Thymus (tissue), 14 donors: ENCODE measurements at places on chromosomes 4 and X. TPM values are rescaled to one million over a fixed set of nuclear protein-coding genes. Genes with fewer than 3 reads are reported as not detected.

The GPRASP3 gene
- polyA plus RNA-seq = 2.0 TPM

The GLRB gene
- 1.5 TPM for polyA plus RNA-seq

The FAM199X gene
- polyA plus RNA-seq = 14.4 TPM

The PRKG2 gene
- polyA plus RNA-seq = 0.84 TPM

The CT45A5 gene
- polyA plus RNA-seq = 0.71 TPM

The ZFP92 gene
- polyA plus RNA-seq = 0.27 TPM

The BEX3 gene
- 218 TPM for polyA plus RNA-seq

The GNRHR gene
- polyA plus RNA-seq = not detected

The HSFX1 gene
- 0.25 TPM for polyA plus RNA-seq

The UGT2B10 gene
- 0.02 TPM for polyA plus RNA-seq

GRCh38 chr4:23036921-23037495 is 344.3 kb downstream of the GBA3 start:
- no peak for DNase-seq

DNA sequence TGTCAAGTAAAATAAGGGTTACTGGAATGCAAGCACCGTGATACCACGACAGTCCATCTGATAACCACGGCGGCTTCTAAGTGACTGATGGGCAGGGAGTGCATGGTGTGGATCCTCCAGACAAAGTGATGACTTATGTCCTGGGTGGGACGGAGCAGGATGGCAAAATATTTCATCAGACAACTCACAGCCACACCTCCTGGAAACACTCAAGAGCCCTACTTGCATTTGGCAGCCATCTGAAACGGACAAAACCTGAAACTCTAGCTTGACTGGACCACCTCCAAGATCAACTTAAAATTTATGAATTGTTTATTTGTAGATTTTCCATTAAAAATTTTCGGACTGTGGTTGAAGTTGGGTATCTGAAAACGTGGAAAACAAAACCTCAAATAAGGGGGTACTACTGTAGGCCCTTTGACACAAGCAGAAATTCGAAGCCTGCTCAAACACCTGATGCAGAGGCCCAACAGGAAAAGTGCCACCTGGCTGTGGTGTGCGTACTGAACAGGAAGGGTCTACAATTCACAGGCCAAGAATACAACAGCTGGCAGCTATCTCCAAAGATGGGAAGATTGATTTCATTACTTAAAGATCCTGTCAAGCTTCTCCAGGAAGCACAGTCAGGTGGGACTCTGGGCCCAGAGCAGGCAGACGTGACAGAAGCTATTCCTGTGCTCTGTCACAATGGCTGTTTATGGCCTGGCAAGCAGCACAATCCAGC is 26.0 kb downstream of the LRIT3 start:
- no peak for DNase-seq

- no peak for DNase-seq
These were observed 83.4 kb downstream of the TMEM164 start for GRCh38 chrX:110086162-110086915.

DNA sequence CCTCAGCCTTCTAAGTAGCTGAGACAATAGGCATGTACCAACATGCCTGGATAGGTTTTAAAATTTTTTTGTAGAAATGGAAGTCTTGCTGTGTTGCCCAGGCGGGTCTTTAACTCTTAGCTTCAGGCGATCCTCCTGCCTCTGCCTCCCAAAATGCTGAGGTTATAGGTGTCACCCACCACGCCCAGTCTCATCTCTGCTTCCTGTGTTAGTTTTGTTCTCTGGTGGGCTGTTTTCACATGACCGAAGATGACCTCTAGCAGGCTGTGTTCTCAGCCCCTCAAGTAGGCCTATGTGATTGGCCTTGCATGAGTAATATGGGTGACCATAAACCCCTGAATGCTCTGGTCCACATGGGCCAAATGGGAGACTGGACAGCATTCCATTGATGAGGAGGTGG is 56.8 kb upstream of the MSANTD1 start:
- no peak for DNase-seq

DNA sequence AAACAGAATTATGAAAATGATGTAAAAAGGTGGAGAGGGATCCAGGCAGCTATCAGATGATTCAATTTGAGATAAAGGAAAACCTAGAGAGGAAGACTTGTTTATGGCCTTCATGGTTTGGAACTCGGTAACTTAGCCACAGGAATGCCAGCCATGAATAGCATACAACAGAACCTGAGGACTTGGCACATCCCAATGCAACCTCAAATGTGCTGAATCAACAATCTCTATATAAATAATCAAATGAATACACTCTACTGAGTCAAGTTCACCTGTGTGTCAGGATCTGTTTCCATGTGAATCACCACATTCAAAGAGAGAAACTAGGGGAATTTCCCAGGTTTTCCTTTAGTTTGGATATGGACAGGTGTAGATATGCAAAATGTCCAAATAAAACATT is 86.9 kb downstream of the MBNL3 start:
- no peak for DNase-seq

DNA sequence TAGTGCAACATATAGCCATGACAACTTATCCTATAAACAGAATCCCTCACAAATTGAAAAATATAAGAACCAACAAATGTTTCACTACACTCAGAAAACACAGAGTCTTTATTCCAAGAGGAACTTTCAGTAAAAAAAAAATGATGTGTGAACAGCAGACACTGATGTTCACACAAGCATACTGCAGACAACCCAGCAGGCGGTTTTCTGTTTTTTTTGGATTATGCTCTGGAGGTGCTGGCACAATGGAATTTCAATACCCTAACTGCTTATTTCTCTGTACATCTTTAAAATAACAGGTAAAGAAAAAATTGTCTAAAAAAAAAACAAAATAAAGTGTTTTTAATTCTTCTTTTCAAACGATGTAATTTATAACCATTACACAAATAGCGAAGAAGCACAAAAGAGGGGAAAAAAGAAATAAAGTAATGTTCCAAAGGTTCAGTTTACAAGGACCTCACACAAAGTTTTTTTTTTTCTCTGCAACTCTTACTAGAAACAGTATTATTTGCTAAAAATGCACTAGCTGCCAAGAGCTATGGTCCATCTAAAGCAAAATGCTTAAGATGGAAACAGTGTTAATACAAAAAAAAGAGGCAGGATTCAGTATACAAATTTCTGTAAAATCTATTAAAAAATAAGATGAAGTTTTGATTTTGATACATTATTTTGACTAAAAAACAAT is 55.3 kb downstream of the ANAPC10 start:
- no peak for DNase-seq

DNA sequence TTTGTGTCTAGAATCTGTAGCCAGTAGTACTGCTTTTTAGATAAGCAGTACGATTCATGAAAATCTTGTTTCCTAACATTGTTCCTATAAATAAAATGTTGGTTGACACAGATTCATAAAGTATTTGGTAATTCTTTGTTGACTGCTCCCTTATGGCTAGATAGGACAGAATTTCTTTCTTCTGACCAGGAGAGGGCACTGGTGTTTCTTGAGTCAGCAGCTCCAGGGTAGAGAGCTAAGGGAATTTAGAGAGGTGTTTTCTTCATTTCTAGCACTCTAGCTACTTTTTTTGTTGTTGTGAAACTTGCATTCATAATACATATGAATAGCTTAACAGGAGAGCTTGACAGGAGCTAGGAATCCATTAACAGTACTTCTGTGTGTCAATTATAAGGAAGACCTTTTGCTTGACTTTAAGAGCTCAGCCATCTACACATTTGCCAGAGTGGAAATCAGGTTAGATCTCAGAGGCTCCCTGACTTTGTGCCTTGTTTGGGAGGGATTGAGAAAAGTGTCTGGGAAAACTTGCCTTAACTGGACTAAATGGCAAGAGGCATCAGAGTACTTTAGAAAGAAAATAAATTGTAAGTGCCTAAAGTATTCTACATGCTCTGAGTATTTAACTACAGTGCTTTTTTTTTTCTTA is 756.1 kb downstream of the SH3BGRL start:
- no peak for DNase-seq

DNA sequence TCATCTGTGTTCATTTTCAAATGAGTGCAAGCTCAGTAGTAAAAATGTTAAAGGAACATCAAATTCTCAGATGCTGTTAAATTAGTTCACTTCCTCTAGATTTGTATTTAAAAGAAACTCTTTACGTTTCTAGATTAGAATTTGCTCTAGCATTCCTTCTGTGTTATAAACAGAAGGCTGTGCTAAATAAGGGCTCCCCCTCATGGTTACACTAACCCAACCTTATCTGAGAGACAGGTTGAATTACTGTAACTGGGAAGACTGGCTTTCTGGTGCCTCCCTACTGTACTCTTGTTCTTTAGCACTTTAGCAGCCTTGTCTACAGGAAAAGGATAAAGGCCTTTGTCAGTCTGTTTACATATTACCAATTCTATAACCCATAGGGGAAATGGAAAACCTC is 56.8 kb downstream of the RXFP1 start:
- DNase-seq = no peak

GRCh38 chr4:94504545-94504944 is 52.8 kb downstream of the PDLIM5 start:
- DNase-seq = no peak

GRCh38 chr4:6092131-6092530 is 73.9 kb upstream of the C4orf50 start:
- DNase-seq = no peak

- DNase-seq = no peak
These were observed 459.7 kb upstream of the TRAM1L1 start for GRCh38 chr4:117545039-117545438.

- DNase-seq = no peak
These were observed 20.3 kb downstream of the EVC start for GRCh38 chr4:5730993-5731990.

DNA sequence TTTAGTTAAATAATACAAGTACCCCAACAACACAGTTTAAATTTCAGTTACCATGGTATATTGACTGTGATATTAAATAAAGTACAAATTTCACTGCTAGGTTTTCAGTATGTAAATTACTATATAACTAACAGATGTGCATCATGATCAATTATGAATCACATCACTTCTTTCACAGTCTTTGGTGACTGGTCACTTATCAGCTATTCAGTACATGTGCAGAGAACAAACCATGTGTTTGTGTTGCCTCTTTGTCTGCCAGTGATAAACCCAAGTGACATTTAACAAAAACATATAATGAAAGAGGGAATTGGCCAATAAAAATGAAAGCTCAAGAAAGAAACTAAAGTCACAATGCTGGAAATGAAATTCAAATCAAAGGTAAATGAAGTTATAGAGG is 249.3 kb downstream of the CHIC1 start:
- no peak for DNase-seq

- peak; percentile 73 for DNase-seq
These were observed 450.0 kb downstream of the ANKRD50 start for GRCh38 chr4:124262211-124263179.

- no peak for DNase-seq
These were observed 12.8 kb downstream of the TMPRSS11E start for GRCh38 chr4:68460085-68460484.

- DNase-seq = no peak
These were observed 209.1 kb upstream of the ANXA10 start for GRCh38 chr4:167883266-167883665.

- DNase-seq = no peak
These were observed 1.4 kb downstream of the CD99 start for GRCh38 chrX:2692221-2693112.

GRCh38 chr4:156516698-156517097 is 454.9 kb downstream of the PDGFC start:
- DNase-seq = no peak

GRCh38 chr4:105088110-105088879 is 58.4 kb upstream of the TET2 start:
- no peak for DNase-seq
